Heart right ventricle (tissue), 16 donors: ENCODE measurements at places on chromosomes 13 and 19. TPM values are rescaled to one million over a fixed set of nuclear protein-coding genes. Genes with fewer than 3 reads are reported as not detected.

BORCS8 gene
- total RNA-seq = 25.9 TPM

PSG2 gene
- not detected for total RNA-seq

DNA sequence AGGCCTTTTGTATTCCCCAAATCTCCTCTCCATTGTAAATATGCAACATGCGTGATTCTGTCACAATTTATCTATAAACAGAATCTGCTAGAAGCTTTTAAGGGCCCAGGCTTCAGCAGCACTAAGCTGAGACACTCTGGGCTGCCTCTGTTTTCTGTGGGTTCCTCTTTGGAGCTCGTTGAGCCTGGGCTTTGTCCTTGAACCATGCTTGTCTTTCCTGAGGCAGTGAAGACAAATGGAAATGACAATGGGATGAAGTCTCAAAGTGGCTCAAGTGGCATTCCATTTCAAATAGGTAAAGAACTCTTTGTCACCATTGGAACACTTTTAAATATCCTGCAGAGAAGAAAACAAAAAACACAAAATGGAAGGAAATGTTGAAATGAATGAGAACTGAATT lies 40.3 kb downstream of the RASL11A start:
- DNase-seq = no peak

DNA sequence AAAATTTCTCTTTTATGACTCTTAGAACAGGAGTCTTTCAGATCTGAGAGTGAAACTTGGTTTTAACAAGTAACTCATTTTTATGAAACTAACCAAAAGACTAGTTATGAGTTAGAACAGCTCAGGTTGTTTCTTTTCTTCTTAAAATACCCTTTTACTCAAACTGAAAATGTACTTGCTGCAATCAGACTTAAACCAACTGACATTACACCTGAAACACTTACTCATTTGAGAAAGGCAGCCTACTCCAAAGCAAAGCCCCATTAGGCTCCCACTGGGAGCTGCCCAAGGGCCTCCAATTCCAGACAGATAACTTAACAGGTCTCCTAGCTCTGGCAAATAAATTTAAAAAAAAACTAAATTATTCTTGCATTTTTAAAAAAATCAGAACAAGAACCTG lies 3.6 kb downstream of the FOXO1 start:
- no peak for DNase-seq

DNA sequence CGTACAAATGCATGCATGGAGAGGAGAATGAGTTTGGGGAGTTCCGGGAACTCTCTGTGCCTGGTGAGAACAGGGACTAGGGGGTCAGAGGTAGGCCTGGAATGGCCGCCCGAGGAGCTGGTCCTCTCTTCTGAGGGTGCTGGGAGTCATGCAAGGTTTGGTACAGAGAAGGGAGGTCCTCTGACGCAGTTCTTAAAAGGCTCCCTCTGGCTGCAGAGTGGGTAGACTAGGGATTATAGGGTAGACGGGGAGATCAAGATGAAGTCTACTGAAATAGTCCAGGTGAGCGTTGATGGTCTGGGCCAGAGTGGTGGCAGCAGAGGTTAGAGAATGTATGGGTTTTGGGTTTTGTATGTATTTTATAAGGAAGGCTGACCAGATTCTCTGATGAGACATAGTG lies 796 bp downstream of the ZNF304 start:
- DNase-seq = no peak

PGLYRP1 gene
- not detected for total RNA-seq
